ENCODE measurements at places on chromosomes 1 and 21.

DNA sequence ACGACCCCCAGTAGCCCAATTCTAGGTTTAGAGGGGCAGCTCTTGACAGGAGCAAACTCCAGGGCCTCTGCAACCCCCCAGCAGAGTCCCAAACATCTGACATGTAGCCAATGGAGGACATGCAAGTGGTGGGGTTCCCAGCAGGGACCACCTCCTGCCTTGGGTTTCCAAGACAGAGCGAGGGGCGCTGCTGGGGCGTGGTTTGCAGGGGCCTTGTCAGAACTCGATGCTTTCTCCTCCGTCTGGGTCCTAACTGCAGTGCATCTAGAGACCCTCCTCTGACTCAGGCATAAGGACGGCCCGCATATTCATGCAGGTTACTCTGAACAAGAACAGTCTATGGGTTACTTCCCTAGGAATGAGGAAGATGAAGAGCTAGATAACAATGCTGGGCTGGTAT is 17.2 kb downstream of the EPHX1 start:
- no peak for DNase-seq

DNA sequence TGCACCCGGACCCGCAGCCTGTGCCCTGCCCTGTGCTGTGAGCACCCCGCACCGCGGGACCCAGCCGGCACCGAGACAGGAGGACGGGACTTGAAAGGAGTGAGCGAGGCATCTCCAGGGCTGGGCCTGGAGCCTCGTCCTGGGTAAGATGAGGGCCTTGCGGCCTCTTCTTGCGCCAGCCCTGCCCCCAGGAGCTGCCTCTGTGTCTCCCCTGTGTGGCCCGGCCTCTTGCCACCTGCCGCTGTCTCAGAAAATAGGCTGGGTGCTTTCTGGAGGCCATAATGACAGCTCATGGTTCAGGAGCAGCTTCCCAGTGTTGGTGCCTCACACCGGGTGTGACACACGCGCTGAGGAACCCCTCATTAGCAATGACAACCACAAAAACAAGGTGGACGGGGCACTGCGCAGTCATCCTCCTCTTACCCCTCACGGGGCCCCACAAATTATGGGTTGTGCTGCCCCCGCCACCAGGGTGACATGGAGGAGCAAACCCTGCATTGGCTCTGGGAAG is 161.5 kb upstream of the C1orf174 start:
- DNase-seq: peak; percentile 46

DNA sequence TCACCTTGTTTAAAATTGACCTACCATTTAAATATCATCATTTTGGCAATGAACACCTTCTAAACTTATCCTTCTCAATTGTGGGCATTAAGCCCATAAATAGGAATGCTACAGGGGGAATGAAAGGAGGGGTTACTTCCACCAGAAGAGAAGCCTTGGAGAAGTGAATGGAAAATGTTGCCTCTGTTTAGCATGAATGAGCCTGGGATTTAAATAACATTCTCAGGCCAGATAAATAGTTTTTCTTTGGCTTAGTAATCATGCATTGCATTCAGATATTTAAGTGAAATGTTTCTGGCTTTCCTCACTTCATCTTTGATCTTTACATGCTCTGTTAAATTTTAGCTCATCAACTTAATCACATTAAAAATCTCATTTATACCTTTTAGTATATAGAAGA is 284.3 kb upstream of the FMN2 start:
- no peak for DNase-seq

GRCh38 chr1:89347296-89347695 is 16.6 kb upstream of the GBP6 start:
- DNase-seq: no peak

GRCh38 chr1:213131851-213132655 is 81.0 kb downstream of the RPS6KC1 start:
- no peak for DNase-seq

GRCh38 chr21:36200081-36200561 is 43.5 kb downstream of the DOP1B start:
- no peak for DNase-seq

DNA sequence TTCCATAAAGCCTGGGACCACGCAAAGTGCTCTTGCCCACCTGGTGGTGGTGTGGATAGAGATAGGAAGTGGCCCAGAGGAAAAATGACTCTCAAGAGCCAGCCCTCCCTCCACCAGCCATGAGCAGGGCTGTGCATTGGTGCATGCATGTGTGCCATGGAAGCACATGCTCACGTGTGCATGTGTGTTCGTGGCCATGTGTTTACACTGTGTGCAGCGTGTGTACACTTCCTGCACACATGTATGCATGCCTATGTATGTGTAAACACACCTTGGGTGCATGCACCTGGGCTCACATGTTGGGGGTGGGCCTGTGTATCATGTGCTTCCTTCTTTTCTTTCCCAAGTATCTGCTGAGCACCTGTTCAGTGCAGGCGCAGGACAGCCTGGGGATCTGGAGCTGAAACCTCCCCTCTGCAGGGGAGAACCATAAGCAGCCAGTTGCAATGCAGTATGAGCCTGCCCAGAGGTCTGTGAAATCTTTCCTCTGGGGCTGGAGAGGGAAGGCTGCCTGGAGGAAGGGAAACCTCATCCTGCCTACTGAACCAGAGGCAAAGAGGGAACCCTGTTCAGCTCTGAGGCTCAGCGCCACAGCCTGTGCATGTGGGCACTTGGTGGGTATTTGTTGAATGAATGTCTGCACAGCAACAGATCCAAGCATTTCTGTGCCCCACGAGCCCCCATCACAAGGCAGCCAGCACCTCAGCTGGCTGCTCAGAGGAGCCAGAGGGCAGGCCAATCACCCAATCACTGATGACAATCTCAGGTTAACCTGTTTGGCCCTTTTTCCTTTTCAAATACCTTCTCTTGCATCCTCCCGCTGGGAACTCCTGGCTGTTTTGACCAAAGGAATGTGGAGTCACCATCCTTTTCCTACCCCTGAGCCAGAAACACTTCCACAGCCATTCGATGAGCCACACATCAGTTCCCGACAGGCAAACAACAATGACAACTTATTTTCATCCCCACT is 327.0 kb downstream of the NPHP4 start:
- no peak for DNase-seq

GRCh38 chr1:160522136-160522535 is 919 bp downstream of the SLAMF6 start:
- DNase-seq: no peak

GRCh38 chr21:46058431-46059145 is 39.3 kb upstream of the COL6A2 start:
- peak; percentile 54 for DNase-seq

- no peak for DNase-seq
Measured at GRCh38 chr21:41580758-41581554, 73.0 kb upstream of the TMPRSS2 start.

DNA sequence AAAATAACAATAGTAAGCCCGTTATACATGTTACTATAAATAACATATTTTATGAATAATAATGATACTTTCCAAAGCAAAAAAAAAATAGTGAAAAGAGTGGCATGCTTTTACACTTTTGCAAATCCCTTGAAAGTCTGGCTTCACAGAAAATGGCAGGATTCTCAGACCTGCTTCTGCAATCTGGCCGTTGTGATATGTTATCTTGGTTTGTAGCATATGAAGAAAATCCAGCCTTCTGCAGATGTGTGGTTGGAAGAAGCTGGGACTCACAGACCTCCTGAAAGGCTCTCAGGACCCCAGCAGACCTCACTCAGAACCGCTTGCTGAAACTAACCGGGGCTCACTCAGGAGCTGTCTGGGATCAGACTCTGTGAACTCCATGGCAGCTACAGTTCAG is 256.0 kb upstream of the TMEM51 start:
- DNase-seq: no peak

- no peak for DNase-seq
Measured at GRCh38 chr1:75708910-75709309, 15.6 kb upstream of the ACADM start.

- no peak for DNase-seq
Measured at GRCh38 chr1:29583727-29584126, 347.4 kb downstream of the PTPRU start.

DNA sequence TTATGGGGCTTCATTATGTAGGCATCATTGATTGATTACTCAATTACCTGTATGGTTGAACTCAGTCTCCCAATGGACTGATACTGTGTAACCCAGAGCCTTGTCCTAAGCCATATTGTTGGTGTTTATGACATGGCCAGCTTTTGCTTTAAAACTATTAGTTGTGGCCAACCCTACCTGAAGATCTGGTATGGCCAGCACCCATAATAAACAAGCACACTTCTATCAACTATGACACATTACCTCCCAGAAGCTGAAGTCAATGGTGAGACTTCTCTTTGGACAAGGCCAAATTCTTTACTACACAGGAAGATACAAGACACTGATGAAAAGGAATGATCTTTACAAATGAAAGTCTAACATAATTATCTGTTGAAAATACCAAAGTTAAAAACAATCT is 28.8 kb downstream of the MAN1A2 start:
- no peak for DNase-seq

DNA sequence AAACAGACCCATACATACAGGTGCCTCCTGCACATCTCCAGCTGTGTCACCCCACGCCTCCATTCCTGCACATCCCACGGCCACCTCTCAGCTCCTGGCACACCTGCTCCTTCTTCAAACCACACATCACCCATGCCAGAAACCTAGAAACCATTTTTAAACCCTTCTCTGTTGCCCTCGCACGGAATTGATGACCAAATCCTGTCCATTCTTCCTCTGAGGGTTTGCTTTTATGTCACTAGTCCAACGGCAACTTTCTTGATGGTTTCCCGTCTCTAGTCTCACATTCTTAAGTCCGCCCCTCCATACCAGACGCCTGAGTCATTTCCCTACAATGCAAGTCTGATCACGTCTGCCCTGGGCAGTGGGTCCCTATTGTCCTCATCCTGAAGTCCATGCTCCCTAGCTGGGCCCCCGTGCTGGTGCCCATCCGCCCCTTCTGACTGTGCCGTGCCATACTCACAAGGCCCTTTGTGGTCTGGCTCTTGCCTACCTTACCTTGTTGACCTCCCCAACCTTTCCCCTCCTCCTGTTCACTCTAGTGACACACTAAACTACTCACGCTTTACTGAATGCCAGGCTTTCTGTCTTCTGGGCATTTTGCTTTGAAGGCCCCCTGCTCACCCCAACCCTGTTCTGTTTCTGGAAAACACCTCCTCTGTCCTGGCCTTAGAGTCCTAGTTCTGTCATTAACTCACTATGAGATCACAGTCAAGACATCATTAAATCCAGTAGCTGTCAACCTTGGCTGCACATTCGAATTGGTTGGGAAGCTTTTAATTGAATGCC is 17.6 kb downstream of the SLC2A1 start:
- peak; percentile 73 for DNase-seq

DNA sequence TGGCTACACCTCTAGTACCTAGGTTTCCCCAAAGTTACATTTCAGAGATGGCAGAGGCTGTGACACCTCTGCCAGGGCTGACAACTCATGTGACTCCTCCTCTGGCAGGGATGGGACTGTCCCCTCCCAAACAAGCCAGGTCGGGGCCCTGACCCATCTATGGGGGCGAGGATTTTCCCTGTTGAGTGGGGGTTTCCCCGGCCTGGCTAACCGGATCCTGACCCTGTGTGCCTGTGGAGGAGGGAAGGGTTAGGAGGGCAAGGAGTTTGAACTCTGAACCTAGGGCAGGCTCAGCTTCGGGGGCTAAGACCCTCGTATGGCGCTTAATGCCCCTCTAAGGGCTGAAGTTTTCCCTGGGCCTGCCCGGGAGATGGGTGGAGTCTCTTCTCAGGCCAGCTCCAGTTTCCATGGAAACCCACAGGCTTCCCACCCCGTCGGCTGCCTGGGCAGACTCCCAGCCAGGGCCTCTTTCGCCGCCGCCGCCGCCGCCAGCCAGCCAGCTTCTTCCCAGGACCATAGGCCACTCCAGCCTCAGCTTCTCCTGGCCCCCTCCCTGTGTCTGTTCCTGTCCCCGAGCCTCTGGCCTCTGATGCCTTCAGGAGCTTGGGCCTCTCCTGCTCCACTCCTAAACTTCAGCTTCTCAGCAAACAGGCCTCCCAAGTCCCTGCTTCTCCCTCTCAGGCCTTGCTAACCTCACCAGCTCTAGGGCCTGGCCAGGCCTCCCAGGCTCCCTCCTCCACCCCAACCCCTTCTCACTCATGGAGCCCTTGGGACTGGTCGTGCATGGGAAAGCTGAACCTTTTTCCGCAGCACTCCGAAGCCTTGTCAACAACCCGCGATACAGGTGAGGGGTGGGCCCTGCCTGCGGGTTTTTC is at the start of gene BTBD19:
BTBD19 (plus strand) TSS at position 461 of the 875 bp plus-strand sequence; CDS start at position 759, 298 bp downstream.
- peak; percentile 92 for DNase-seq

DNA sequence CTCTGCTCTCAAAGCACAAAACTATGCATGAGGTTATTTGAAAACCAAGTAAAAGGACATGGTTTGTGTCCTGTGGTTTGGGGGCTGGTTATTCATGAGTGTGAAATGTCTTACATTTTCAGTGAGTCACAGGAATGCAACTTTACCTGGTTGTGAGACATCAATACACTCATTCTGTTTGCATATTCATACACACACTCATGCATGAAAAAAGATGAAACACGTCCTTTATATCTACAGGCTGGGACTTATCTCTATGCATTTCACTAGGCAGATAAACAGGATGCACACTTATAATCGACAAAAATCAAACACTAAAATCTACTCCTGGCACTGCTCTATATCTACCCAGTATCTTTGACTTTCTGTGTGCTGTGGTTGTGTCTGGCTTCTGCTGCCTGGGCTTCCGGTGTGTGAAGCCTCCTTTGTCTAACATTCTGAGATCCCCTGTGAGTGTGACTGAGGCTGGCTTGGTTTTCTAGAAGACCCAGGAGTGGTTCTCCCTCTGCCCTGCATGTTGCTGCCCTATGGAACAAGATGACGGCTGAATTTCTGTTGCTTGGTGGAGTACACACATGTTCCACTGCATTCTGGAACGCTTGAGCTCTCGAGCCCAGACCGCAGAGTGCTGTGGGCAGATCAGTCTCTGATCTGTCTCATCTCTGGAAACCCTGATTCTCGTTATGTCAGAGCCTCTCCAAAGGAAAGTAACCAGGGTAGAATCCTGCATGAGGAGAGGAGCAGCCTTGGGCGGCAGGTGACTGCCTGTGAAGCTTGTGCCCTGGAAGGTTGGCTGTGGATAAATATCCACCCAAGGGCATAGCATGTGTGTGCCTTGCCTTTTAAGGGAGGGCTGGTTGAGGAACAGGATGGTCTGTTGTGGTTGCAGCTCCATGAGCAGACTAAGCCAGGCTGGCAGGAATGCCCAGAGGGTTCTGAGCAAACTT is 19.7 kb upstream of the FASLG start:
- DNase-seq: no peak

- DNase-seq: no peak
Measured at GRCh38 chr1:9269078-9269501, 23.6 kb upstream of the SPSB1 start.

GRCh38 chr1:31116022-31116421 is 50.5 kb upstream of the PUM1 start:
- no peak for DNase-seq

DNA sequence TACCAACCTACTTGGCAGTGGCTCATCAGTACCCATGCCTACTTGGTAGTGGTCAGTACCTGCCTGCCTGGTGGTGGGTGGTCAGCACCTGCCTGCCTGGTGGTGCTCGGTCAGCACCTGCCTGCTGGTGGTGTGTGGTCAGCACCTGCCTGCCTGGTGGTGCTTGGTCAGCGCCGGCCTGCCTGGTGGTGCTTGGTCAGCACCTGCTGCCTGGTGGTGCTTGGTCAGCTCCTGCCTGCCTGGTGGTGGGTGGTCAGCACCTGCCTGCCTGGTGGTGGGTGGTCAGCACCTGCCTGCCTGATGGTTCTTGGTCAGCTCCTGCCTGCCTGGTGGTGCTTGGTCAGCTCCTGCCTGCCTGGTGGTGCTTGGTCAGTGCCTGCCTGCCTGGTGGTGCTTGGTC is 329.6 kb downstream of the RRAGC start:
- DNase-seq: no peak

Measured in right atrium auricular region (tissue), 2 donors.